NCI-H510A (cell line): ENCODE measurements at places on chromosomes 2 and 18.

GRCh38 chr18:12944709-12945108, 3.1 kb upstream of the SEH1L start:
- no peak for DNase-seq

DNA sequence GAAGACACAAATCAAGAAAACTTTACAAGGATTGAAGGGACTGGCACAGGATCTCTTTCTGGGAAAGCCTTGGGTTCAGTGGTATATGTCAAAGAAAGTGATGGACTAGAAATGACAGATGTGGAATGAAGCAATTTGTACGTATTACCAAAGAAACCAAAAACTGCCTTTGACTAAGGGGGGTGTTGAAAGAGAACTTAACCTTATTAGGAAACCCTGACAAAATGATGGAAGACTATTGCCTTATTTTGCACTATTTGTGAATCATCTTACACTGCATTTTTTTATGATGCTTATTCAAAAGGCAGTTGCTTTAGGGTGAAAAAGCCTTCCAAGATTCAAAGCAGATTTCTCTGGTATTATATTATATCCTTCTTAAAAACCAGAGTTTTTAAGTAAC, 4.0 kb downstream of the TSGA10 start:
- no peak for DNase-seq

- no peak for DNase-seq
Observed at GRCh38 chr2:134320930-134321329, 67.1 kb downstream of the MGAT5 start.

- DNase-seq, result no peak
Observed at GRCh38 chr2:46574457-46575355, 95.3 kb downstream of the TMEM247 start.

DNA sequence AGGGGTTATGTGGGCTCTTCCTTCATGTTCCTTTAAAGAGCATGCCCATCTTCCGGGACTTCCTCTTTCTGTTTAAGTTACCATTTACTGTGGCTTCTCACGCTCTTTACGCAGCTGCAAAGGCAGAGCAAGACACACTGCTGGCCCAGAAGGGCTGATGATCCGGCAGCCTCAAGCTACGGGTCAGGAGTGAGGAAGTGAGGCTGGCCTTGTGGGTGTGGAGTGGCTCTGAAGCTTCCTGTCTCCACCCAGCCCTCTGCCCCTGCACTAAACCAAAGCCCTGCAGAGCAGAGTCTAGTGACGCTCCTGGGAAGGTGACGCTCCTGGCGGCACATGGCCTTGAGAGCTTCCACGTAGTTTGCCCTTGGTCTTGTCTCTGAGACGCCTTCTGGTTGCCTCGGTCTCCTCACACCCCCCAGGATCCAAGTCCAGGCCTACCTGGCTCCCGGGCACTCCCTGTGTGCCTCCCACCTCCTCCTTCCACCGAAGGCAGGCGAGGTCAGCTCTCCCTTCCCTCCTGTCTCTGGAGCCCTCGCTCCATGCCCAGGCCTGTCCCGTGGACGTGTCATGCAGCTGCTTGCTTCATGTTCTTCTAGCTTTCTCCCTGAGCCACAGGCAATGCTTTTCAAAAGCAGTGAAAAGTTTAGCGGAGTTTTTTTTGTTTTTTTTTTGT, 50.3 kb downstream of the ARL4C start:
- DNase-seq, result no peak

DNA sequence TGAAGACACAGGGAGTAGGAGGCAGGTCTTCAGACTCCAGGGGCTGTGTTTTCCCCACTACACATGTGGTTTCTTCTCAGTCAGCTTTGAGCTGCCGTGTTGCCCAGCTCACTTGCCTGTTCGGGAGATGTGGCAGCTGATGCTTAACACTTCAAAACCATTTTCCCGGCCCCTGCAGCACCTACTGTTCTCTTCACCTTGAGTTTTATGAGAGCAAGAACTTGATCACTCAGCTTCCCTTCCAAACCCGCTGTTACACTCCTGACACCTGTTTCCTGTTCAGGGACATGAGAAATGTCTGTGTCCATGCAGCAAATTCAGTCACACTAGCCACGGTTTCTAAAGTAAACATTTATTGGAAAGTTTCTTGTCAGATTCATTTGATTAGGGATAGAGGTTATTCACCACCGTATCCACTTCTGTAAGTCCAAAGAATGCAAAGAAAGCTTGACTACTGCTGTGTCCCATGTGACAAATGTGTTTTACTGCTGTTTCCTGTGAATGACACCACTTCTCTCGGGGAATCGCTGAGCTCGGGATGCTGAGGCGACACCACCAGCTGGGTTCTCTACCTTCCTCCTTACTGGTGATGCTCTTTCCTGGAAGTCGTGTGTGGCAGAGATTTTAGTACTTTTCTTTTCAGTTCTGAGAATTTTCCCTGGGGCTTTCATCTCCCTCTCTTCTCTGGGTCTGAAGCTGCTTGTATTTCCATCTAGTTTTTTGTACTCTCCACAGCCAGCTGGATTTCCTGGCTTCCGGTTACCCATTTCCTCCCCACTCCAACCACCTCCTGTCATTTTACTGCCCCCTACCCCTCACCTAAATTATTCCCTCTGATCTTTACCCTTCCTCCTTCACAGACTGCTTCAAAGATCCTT, 91.7 kb downstream of the KLF7 start:
- peak; percentile 16 for DNase-seq

- no peak for DNase-seq
Observed at GRCh38 chr2:226601881-226602662, 197.5 kb downstream of the IRS1 start.

GRCh38 chr2:235055891-235056516, 104.2 kb downstream of the SH3BP4 start:
- no peak for DNase-seq

DNA sequence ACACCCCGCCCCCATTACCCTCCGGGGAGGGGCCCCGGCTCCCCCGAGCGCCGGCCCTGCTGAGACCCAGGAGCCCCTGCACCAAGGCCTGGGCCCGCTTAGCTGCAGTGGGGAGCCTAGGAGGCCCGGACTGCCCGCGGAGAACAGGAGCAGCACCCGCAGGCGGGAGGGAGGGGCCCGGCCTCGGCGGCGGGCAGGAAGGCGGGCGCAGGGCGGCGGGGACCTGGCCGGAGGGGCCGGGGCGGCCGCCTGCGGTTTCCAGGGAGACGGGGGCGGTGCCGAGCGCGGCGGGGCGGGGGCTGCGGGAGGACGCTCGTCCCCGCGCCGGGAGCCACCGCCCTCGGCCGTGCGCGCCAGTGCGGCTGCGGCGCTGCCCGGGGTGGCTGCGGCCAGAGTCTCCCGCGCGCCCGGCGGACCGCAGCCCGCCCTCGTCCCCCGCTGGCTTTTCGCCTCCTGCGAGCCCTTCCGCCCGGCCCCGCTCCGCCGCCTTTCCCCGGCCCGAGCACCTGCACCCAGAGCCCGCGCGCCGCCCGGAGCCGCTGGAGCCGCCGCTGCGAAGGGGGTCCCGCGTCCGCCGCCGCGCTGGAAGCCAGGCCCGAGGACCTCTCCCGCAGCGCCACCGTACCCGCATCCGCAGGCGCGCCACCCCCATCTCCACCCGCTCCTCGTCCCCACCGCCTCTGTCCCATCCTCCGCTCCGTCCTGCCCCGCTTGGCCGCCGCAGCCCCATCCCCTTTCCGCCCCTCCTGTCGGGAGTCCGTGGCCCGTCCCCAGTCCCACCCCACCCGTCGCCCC, 17.2 kb downstream of the GPC1 start:
- DNase-seq, result peak; percentile 53

GRCh38 chr2:108947271-108947907, 41.6 kb downstream of the EDAR start:
- no peak for DNase-seq

DNA sequence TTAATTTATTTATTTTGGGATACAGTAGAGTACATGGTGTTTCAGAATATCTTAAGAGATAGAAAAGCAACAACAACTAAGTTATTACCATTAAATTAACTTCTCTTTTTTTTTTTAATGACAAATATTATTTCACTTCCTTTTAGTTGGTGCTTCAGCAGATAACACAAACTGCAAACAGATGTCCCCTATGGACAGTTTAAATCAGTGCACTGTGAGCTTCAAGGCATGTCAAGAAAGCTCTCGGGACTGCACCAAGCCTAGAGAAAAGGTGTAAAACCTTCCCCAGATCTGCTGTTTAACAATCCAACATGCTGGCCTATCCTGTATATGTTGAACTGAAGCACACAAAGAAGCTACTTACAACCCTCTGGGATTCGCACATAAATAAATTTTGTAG, 122.7 kb downstream of the TCF4 start:
- DNase-seq, result no peak

DNA sequence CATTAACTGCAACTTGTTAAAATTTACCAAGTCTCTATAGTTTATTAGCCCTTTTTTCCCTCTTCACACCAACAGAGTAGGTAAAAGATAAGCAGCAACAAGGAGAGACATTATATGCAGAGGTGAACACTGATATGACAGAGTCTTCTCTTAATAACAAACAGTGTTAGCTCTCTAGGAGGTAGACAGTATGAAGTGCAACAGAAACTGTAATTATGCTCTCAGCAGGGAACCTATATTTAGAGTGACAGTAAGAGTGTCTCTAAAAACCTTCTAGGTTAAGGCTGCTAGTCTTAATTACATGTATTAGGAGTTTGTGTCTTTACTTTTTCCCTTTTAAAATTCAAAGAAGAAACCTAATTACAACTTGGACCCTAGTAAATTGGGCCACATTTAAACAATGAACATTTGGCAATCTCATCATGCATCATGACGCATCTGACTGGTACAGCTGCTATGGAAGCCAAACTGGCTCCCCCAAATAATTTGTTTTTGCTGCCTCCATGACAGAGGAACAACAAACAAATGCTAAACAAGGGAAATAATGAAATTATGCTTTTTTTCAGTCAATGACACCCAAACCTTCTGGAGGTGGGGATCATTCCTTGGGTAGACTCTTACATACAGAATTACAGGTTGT, 69.9 kb upstream of the MMADHC start:
- DNase-seq, result no peak

GRCh38 chr18:58443671-58444070, 185.2 kb downstream of the ALPK2 start:
- no peak for DNase-seq

- DNase-seq, result no peak
Observed at GRCh38 chr2:68157002-68157401, 686 bp upstream of the PNO1 start.

GRCh38 chr2:69995511-69995910, 34.1 kb upstream of the ASPRV1 start:
- DNase-seq, result no peak

DNA sequence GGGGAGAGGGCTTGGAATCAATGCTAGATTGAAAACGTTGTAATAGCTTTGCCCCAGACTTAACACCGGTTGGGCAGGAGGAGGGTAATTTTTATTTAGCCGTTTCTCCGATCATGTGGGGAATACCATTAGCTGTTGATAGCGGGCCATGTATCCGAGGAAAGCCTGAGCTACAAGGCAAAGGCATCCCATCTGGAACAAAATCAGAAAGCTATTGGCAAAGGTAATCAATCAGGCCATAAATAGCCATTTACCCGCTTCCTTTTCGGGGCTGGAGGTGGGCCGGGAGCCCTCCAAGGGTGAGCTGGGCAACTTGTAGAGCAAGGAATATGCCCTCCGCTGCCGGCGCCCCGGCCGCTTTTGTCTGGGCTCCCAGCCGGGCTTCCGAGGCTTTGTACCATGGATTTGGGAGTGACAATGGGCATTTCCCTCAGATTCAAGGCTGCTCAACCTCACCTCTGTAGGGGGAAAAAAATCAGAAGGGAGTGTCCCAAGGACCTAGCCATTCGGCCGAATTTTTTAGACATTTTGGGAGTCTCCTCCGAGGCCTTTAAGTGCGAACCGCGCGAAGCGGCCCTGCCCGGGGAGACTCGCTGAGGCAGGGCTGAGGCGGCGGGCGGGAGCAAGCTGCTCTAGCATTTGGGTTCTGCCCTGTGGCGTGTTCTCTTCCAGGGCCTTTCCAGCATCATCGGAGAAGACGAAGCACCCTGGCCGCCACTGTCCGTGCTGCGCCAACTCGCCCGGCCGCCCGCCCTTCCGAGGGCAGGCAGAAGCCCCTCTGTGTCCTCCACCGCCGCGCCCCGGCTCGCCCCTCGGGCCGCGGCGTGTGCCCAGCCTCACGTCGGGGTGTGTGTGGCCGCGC, 1.1 kb upstream of the HOXD9 start:
- no peak for DNase-seq

DNA sequence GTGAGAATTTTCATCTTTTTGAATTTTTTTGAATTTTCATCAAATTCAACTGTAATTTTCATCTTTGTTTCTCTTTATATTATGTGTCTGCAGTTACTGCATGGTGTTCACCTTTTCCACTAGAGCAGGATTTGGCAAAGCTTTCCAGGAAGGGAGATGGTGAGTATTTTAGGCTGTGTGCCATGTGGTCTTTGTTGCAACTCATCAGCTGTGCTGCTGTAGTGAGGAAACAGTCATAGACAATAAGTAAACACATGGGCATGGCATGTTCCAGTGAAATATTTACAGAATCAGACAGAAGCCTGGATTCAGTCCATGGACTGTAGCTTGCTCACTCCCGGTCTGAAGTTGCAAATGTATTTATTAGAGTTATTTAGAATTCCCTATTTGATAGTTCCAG, 120.4 kb downstream of the DCDC2C start:
- no peak for DNase-seq

DNA sequence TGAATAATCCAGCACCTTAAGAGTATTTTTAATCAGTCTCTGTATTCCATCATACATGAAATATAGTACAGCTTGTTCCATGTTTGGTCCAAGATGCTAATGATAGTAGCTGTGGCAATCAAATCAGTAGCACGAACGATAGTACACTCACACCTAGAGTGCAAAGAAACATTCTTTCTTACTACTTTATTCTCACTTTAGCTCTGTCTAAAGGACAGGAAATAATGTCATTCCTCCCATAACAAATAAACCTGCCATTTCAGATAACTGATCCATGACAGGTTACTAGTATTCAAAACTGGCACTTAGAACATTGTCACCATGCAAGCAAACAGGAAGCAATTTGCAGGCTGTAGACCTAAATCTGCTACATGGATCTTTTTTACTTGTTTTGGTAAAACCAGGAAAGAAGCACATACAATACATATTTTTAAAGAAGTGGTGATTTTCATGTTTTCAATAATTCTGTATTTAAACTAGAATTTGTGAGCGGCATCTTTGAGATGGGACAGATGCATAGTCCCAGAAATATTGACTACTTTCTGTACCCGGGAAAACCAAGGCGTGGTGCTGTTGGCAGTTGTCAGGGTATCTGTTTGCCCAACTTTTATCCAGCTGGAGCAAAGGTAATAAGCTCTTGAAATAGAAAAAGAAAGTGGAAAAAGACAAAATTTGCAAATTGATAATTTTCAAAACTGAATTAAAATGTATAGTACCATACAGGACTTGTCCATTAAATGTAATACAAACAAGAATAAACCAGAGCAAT, 49.5 kb downstream of the IKZF2 start:
- DNase-seq, result no peak

DNA sequence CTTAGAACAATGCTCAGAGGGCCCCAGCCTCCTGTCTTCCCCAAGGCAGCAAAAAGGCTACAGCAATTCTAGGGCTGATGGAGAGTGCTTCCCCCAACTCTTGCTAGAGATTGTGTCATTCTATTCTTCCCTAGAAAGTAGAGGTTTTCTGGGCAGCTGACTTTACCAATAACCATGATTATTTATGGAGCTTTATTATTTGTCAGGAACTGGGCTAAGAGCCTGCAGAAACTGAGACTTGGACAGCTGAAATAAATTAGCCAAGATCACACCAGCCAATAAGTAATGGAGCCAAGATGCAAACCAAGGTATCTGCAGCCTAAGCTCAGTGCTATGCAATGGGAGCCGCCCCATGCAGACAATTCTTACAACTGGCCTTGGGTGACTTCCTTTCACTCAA, 84.8 kb downstream of the CCBE1 start:
- no peak for DNase-seq
